ENCODE measurements at places on chromosomes 16 and 17. TPM values are rescaled to one million over a fixed set of nuclear protein-coding genes. Genes with fewer than 3 reads are reported as not detected.

- no peak for ATAC-seq
Measured at GRCh38 chr16:11082108-11082859, 137.9 kb downstream of the CLEC16A start.

DNA sequence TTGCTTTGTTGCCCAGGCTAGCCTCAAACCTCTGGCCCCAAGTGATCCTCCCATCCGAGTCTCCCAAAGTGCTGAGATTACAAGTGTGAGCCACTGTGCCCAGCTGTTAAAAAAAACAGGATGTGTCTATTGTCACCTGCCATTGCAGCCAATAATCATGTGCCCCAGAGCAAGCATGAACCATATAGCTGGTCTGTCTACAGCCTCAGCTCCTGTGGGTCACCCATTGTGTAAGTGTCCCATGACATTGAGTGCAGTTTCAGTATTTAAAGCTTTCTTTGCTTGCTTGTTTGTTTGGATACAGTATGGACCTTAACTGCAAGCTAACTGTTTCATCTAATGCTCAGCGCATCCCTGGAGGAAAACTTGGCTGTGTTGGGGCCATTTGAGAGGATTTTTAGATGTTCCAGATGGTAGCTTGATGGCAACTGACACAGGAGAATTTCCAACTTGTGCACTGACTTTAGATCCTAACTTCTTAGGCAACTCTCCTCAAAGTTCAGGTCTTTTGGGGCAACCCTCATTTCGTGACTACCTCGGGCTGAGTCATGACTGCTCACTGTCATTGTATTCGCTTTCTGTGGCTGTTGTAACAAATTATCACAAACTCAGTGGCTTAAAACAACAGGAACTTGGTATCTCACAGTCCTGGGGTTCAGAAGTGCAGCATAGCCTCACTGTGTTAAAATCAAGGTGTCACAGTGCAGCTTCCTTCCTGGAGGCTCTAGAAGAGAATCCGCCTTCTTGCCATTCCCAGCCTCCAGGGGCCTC, 30.3 kb upstream of the ADORA2B start:
- peak; percentile 52 for ATAC-seq

The CNTNAP1 gene
- 0.61 TPM for total RNA-seq

The BRICD5 gene
- total RNA-seq = 8.9 TPM

The NPIPA8 gene
- total RNA-seq = 35.7 TPM

The ADAM11 gene
- 0.13 TPM for total RNA-seq

Measured in activated T-helper 17 cell treated with anti-CD3 and anti-CD28 coated beads, Interleukin-2, amount 50 U/mL, for 72 hours (primary cell).